Osteoblast (primary cell): ENCODE measurements at places on chromosomes 4 and X.

DNA sequence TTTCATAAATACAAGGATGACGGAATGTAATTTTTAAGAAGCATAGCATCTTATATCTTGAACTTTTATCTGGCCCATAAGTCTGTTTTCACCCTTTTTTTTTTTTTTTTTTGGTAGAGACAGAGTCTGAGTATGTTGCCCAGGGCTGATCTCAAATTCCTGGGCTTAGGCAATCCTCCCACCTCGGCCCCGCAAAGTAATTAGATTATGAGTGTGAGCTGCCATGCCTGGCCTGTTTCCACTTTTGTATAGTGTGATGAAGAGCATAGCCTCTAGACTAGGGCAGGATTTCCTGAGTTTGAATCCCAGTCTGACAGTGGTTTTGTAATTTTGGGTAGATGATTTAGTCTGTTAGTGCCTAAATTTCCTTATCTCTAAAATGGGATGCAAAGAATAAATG lies 11.0 kb downstream of the STIM2 start:
- no peak for DNase-seq

GRCh38 chr4:165184220-165184619 lies 23.1 kb upstream of the KLHL2 start:
- DNase-seq, result no peak

GRCh38 chrX:27163236-27163635 lies 299.9 kb downstream of the PPP4R3C start:
- no peak for DNase-seq

DNA sequence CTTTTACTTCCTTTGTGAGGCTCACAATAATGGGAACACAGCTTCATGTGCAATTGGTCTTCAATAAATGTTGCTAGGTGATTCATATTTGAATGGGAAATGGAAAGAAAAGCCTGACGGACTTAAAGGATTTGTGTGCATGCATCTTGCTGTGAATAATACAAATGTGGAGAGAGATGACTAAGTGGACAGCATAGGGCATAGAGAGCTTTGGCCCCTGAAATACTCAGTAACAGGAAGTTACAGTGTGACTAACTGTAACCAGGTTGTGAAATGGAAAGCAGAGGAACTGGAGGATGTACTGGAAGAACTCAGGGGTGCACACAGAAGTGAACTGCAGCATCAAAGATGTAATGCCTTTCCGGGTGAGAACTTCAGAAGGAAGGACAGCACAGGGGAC lies 206.7 kb downstream of the MGST2 start:
- peak; percentile 77 for DNase-seq

DNA sequence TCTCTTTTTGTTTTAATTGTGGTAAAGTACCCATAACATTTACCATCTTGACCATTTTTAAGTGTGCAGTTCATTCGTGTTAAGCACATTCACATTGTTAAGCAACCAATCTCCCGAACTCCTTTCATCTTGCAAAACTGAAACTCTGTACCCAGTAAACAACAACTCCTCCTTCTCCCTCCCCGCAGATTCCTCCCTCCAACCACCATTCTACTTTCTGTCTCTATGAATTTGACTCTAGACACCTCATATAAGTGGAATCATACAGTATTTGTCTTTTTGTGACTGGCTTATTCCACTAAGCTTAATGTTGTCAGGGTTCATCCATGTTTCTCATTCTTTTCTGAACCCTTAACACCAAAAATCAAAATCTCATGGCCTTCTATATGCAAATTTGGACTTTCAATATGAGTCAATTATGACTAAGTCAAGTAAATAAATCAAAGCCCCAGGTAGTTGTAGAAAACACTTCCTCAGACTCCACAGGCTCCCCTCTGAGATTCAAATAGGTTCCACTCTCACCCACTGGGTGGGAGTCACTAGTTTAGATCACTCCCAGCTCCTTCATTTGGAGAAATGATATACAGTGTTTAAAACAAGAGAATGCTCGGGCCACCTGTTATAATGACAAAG lies 9.8 kb upstream of the RTL5 start:
- DNase-seq, result no peak

- DNase-seq, result no peak
Observed at GRCh38 chr4:35526456-35526855, 717.9 kb downstream of the ARAP2 start.

DNA sequence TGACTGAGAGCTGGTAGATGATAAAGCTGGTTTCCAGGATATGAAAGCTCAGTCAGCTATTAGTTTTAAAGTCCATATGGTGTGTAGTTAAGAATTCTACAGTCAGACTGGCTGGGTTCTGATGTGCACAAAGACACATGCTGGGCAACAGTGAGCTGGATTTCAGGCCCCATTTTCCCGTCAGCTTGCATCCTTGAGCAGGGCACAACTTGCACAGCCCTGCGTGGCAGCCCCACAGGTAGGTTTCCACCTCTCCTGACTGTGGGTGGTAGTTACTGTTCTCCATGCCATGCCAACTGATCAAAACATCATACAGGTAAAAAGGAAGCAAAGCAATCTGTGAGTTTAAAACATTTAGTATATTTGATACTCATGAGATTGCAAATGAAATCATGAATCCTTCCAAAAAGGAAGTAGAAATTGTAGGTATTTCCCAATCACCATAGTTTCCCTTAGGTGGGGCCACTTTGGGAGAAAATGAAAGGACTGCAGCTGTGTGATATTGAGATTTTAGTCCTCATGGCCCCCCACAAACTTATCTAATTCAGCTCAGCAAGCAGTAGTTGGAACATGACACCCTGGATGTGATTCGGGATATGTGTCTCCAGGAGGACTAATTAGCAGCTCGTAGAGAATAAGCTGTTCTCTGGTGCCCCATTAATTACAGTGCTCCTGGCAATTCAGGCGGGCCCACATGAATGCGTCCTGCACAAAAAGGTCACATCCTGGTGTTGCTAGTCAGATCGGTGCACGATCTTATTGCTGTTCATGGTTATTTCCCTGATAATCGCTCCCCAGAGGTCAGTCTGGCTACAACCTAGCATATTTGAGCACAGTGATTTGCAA lies 42.4 kb upstream of the NOCT start:
- no peak for DNase-seq

DNA sequence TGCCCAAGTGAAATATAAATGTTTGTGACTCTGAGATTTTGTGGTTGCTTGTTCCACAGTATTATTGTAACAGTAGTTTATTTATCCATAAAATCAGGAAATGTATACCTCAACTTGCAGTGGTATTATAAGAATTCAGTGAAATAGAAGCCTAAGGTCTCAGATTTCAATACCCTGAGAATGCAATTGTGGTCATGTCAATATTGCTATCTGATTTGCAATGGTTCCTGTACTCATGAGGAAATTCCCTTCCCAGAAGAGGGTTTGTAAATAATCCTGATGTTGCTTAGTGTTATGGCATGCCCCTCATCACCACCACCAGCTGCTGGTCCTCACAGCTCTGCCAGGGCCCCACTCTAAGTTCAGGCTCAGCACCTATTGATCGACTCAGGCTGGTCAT lies 67.8 kb downstream of the SLC34A2 start:
- DNase-seq, result no peak

DNA sequence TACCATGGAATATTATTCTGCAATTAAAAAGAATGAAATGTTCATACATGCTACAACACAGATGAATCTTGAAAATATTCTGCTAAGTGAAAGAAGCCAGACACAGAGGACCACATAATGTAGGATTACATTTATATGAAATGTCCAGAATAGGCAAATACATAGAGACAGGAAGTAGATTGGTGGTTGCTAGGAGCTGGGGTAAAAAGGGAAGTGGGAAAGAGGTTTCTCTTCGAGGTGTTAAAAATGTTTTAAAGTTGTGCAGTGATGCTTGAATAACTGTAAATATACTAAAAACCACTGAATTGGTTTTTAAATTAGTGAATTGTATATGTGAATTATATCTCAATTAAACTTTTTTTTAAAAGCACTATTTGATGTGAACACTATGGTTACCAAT lies 3.6 kb upstream of the NXT2 start:
- DNase-seq, result no peak

GRCh38 chr4:19285146-19285545 lies 966.6 kb upstream of the SLIT2 start:
- peak; percentile 31 for DNase-seq

DNA sequence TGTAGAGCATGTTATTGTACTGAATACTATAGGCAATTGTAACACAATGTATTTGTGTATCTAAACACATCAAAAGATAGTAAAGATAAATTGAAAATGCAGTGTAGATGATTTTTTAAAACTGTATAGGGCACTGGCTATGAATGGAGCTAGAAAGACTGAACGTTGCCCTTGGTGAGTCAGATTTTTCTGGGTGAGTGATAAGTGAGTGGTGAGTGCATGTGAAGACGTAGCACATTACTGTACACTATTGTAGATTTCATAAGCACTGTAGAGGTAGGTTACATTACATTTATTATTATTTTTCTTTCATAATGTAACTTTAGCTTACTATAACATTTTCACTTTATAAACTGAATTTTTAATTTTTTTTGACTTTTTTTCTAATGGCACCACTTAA lies 1491.6 kb downstream of the TECRL start:
- DNase-seq, result no peak

- no peak for DNase-seq
Observed at GRCh38 chrX:155988859-155989258, 8.6 kb upstream of the IL9R start.

DNA sequence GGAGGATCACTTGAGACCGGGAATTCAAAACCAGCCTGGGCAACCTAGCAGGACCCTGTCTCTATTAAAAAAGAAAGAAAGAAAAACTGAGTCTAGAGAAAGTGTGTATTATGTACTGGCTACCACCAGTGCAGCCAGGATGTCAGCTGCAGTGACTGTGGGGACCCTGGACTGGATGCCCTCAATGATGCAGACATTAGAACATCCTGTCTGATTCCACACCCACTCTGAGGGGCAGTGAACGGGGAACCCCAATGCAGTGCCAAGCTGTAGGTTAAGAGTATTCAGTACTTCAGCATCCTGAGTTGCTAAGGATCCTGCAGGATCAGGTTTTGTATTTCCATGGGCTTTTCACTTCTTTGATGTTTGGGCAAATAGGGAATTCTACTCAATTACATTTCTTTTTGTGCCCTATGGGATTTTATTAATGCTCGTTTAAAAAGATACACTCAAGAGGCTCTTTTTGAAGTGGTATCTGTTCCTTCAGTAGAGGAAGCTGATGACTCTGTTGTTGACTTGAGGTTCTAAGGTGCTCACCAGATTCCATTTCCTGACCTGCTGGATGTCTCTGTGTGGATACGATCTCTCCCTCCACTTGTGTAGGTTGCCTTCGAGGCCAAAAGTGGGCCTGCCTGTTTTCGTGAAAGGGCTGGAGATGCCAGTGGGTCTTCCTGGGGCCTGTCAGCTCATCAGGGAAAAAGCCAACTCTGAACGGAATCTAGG lies 85.9 kb upstream of the CLCN4 start:
- no peak for DNase-seq

DNA sequence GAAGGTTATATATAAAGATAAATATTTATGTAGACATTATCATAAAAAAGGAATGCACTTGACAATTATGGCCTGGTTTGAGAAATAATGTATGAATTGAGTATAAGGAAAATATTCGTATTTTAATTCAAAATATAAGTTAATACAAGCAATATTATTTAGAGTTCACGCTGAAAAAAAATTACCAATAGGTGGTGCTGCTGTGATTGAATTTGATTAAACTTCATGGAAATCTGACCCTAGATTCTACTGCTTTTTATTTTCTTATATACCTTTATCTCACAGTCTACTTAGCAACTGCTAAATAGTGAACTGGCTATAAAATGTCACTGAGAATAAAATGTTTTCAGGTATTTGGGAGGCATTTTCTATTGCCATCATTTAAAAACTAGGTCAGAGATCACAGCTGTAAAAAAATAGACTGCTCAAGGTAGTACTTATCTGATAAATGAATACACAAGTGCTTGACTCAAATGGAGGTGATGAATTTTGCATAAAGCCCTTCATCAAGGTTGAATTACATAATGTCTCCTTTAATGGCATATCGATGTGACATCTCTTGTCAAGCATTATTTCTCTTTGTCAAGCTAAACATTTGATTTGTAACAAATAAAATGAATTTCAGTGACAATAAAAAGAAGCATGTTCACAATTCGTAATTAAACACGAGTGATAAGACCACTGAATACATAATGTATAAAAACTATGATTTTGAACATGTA lies 1638.8 kb upstream of the PCDH7 start:
- DNase-seq, result no peak

- DNase-seq, result no peak
Observed at GRCh38 chrX:136747003-136747986, 33.4 kb downstream of the ARHGEF6 start.
